ENCODE measurements at places on chromosomes 4 and X.

GRCh38 chr4:153683763-153684181 is 308 bp upstream of the TLR2 start:
- DNase-seq: no peak

DNA sequence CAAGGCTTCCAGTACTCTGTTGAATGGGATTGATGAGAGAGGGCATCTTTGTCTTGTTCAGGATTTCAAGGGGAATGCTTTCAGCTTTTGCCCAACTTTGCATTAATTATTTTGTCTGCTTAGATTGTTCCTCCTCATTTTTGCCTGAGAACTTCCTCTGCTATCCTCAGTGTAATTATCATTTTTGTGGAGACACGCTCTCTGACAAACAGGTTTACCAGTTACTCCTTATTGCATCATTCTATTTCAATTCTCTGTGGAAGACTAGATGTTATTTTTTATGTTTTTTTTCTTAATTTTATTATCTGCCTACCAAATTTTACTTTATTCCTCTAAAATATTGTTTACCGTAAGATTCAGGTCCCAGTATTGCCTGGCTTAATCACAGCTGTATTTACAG is 349.2 kb downstream of the ADGRL3 start:
- DNase-seq: no peak

GRCh38 chr4:105556206-105556605 is 3.8 kb downstream of the ARHGEF38 start:
- DNase-seq: no peak

GRCh38 chr4:99126376-99126775 is 17.7 kb downstream of the ADH4 start:
- no peak for DNase-seq

- DNase-seq: peak; percentile 42
Measured at GRCh38 chrX:84729809-84730208, 227.6 kb upstream of the HDX start.

DNA sequence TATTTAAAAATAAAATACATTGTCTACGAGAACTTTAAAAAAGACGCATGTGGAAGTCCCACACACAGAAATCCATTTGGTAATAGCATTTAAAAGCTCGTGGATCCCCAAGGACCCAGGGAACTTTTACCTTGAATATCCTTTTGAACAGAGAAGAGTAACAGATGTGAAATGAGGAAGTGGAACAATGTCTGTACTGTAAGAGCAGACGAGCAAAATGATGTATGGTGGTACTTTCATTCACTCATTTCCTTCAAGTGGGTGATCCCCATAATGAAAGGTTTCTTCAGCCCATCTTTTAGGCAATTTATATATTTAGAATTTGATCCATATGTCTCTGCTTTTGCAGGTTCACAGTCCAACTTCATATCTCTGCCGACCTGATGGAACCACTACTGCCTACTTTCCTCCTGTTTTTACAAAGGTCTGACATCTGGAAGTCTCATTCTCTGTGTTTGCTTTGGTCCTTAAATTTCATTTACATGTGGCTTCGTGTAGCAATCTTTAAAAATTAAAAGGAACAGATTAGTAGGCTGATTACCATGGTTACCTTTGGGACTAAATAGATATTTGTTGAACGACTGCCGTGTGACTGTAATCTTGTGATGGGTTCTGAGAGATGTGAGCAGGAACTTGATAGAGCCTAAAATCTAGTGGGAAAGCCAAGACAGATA is 188.4 kb downstream of the PALLD start:
- no peak for DNase-seq

GRCh38 chr4:181259081-181259709 is 984.0 kb upstream of the TENM3 start:
- no peak for DNase-seq

DNA sequence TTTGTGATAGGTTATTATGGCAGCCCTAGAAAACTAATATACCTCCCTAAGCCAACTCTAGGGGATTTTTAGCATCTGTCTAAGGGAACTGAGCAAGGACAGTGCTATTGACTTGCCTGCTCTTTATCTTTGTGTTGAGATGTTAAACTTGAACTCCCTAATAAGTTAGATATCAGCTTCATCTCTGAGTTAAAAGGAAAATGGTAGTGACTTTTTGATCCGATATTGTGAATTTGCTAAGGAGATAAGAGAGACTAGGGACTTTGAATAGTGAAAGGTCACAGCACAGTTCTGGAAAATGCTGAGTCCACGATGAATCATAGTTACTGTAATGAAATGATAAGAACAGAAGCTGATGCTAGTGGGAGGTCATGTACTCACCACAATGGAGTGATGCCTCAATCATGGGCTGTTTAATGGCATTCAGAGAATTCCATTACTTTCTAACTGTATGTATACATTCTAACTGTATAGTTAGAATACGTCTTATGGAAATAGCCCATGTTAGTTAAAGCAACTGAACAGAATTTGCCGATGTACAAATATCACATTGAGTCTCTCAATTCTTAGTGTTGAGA is 147.2 kb downstream of the GLRA3 start:
- no peak for DNase-seq

DNA sequence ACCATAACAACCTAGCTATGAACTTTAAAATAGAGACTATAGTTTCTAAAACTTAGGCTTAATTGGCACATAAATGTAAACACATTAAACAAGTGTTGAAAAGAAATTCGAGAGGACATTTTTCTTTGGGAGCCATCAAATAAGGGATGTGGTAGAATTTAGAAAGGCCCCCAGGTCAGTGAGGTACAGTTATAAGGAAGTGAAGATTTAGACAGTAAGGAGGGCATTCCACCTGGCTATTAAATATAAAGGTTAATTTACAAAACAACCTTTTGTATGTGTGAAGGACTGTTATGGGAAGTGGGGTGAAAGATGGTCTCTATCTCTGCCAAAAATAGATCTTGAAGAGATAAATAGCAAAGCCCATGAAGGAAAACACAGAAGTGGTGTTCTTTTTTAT is 83.9 kb downstream of the AFF1 start:
- DNase-seq: no peak

GRCh38 chr4:48254381-48255071 is 15.1 kb downstream of the TEC start:
- DNase-seq: no peak

DNA sequence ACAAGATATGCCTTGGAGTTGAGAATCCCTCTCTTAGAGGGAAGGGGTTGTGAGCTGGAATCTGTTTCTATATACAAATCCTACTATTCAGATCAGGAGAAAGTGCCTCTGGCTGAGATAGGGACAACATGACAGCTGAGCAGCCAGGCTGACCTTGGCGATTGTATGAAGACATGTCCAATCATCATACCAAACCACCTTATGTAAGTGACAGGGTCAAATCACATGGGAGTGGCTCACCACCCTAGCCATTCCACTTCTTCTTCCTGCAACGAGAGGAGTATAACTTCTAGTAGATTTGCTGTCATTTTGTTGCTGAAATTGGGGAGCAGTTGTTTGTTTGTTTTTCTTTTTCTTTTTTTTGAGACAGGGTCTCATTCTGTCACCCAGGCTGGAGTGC is 48.3 kb upstream of the TMEM150C start:
- no peak for DNase-seq

GRCh38 chr4:141339966-141340365 is 119.3 kb downstream of the ZNF330 start:
- no peak for DNase-seq

DNA sequence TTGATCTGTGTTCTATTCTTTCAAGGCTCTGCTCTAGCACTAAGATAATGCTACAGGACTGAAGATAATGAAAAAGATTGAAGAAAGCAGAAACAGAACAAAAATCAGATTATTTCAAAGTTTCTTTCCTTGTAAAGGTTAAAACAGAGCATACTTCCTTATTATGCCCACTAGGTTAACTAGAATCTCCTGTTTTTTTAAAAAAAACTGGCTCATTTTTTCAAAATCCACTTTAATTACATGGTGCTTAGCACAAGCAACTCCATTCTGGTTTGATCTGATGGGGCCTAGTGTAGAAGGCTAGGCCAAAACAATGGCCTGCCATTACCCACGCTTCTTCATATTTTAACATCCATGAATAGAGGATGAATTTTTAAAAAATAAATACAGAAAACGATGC is 1.2 kb upstream of the UBA6 start:
- no peak for DNase-seq

DNA sequence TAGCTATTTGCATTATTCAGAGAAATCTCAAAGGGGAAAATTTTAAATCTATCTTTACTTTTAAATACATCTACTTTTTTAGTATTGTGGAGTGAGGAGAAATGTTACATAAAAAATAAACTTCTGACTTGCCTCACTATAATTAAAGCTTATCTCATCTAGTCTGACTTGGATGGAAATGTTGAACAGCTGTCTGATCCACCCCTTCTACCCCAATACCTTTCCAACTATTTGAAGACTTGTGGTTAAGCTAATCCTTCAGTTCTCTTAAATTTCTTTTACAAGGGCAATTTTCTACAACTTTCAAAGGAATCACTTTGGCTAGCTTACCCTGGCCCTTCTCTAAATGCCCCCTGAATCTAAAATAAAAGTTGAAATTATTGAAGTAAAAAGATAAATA is 17.3 kb upstream of the RPS6KA6 start:
- no peak for DNase-seq

- DNase-seq: no peak
Measured at GRCh38 chr4:2057382-2058065, 1.6 kb upstream of the NAT8L start.

DNA sequence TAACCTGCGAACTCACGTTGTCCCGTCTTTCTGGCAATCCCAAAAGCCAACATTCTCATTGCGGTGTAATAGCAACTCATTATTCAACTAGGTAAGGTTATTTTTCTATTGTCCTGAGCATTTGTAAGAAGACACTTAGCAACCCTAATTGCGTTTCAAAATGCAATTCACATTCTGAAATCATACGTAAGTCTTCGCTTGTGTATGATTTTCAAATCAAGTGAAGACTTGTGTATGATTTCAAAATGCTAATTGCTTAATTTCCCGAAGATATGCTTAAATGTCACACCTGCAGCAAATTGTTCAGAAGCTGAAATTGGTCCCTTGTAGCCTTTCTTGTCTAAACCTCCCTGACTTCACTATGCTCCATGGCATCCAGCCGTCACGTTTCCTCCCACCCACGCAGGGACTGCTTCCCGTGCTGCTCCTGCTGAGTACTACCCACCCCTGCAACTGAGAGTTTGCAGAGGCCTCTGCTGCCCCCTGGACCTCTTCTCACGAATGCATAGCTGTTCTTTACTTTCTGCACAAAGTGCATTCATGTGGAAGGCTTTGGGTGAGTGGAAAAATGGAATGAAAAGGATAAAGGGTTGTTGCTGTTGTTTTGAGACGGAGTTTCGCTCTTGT is 40.8 kb upstream of the CLDN24 start:
- DNase-seq: no peak

DNA sequence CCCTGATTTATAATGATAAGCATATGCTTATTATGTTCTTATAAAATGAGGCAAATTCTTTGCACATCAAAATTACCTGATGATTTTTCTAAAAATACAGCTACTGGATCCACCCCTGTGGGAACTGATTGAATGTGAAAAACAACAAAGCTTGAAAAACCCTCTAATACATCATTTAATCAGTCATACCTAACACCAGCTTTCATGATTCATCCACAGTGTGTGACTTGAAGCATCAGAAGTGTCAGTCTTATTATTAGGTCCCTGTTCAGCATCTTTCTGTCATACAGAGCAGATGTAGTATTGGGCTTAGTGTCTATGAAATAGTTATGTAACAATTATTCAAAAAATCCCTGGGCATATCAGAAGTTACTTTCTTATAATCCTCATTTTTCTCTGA is 671.3 kb upstream of the GALNT7 start:
- no peak for DNase-seq

- no peak for DNase-seq
Measured at GRCh38 chrX:154304846-154305245, 9.3 kb downstream of the TKTL1 start.

DNA sequence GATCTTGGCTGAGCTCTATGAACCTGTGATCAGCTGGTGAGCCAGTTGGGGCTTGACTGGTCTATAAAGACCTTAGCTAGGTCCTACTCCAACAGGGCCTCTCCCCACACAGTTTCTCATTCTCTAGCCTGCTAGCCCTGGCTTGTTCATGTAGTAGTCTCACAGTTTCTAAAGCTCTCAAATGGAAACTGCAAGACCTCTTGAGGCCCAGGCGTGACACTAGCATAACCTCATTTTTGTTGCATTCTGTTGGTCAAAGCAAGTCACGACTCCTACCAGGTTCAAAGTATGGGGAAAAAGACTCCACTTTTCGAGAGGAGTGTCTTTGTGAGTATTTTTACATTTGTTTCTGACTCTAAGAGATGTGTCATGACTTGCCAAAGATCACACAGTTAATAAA is 50.9 kb downstream of the CEP44 start:
- peak; percentile 4 for DNase-seq

GRCh38 chr4:71498625-71499024 is 159.8 kb downstream of the SLC4A4 start:
- no peak for DNase-seq

GRCh38 chr4:182904211-182904761 is 12.9 kb downstream of the DCTD start:
- DNase-seq: no peak

DNA sequence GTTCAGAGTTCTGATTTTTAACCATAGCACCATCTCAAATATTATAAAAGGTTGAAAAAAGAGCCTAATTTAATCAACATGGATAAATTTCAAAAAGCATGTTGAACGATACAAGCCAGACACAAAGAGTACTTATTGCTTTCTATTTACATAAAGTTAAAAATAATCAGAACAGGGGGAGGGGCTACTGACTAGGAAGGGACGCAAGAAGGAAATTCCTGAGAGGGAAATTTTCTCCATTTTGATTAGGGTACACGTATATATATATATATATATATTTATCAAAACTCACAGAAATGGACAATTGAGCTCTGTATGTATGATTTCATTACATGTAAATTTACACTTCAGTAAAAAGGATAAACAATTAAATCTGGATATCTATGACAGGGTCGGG is 482 bp upstream of the MBTPS2 start:
- no peak for DNase-seq

- peak; percentile 86 for DNase-seq
Measured at GRCh38 chr4:3013839-3014350, 50.5 kb downstream of the GRK4 start.

- DNase-seq: no peak
Measured at GRCh38 chr4:113294908-113295307, 245.5 kb downstream of the ANK2 start.

GRCh38 chrX:119757646-119757978 is 776 bp upstream of the SOWAHD start:
- no peak for DNase-seq

DNA sequence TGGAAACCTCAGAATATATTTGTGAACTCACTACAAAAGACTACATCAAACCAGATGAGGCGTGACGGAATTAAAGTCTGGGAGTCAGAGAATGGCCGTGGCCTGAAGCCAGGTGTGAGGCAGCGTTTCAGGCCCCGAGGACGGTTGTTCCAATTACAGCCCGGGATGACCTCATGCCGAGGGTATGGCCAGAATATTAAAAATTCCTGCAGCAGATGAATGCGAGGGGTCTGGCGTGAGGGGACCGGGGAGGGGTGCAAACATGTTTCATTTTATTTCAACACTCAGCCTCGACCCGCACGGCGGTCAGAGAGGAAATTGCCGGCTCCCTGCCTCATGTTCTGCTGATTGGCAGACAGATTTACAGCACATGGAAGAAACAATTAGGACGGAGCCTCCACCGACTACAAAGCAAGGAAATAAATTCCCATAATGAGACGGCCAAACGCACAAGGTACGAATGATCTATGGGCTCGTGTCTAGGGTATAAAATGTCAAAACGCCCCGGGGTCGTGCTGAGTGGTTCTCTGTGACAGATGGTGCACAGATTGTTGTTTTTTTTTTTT is 289.7 kb downstream of the SHOX start:
- no peak for DNase-seq

Measured in activated CD4-positive, alpha-beta T cell treated with anti-CD3 and anti-CD28 coated beads, Interleukin-10, Interleukin-2, amounts not matched to agents 100 ng/mL and 50 ng/mL, durations not matched to agents 16 hours and 8 hours (primary cell).